ENCODE measurements at places on chromosomes 11 and 22.

DNA sequence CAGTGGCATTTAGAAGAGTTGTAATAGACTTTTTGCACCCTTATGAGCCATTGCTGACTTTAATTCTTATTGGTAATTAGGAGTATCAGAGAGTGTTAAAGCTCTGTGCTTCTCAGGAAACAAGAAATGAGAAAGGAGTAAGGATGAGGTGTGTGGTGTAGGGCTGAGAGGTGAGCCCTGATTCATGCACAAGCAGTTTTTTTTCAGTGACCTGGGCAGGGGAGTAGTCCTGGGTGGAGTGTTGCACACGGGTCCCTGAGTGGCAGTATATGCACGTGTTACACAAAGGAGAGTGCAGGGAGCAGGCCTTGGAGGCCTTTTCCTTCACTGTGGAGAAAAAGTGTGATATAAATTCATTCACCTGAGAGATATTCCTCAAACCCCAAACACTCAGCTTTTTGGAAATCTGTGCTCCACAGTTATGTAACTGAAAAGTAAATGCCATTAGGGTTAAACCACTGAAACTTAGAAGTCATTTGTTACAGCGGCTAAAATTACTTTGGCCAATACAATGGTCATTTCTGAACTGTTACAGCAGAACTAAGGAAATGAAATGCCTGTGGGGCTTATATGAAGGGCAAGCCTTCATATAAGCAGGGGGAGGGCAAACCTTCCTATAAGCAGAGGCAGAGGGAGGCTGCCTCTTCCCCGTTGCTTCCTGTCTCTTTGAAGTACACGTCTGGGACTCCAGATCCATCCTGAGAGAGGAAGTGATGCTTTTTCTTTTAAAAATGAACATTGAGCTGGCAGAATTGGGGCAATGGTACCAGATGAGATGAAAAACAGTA is 62.6 kb upstream of the OLFML1 start:
- H3K27ac ChIP-seq, result no peak overlapping the region
- H3K4me1 ChIP-seq, result peaks cover 22% of the 10 kb centered on the region
- DNase-seq, result peak; percentile 38
- H3K27me3 ChIP-seq, result no peaks in the 10 kb centered on the region

DNA sequence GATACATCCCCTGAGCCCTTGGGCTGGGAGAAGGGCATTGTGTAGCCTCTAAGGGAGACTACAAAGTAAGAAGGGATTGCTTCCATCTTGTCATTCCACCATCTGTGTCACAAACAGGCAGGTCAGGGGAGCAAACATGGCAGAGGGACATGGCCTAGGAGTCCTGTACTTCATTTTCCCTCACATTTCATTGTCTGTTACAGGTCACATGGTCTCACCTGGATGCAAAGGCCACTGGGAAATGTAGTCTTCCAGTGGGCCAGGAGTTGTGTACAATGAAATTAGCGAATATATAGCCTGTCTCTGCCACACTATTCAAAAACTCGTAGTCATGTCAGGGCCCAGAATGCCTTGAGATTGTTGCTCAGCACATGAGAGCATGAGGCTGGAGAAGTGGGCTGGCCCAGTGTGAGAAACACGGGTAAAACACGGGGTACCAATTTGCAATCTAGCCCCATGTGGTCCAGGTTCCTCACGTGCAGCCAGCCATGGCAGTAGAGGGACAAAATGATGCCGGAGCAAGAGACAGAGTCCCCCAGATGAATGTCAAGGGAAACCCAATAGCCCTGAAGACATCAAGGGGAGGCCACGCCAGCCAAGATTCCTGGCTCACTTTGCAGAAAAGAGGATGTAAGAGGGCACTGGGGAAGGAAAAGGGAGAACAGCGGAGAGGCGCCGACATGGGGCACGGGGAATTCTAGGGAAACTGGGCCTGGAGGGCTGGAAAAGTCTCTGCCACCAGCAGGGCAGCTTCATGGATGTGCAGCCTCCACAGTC is 47.7 kb upstream of the EMID1 start:
- DNase-seq, result peak; percentile 24
- H3K4me3 ChIP-seq, result no peak overlapping the region
- H3K27ac ChIP-seq, result no peak overlapping the region
- H3K27me3 ChIP-seq, result no peaks in the 10 kb centered on the region

DNA sequence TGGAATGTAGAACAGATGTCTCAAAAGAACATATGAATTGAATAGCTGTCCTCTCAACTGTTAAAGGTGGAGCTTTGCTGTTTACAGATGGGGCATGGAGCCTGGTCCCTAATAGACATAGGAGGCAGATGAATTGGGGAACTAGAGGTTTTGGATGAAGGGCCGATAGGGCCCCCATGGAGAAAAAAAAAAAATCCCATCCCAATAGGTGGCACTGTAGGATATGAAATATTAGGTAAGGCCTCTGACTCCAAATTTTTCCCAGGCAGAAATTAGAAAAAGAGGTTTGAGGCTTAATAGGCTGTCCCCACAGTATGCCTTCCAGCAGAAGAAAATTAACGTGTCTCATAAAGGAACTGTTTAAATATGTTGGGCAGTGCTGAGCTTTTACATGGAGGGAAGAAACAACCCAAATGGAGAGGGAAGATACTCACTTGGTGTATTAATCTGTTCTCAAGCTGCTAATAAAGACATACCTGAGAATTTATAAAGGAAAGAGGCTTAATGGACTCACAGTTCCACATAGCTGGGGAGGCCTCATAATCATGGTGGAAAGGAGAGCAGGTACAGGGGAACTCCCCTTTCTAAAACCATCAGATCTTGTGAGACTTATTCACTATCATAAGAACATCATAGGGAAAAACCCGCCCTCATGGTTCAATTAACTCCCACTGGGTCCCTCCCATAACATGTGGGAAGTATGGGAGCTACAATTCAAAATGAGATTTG is 30.1 kb upstream of the TMEM45B start:
- no peaks in the 10 kb centered on the region for H3K36me3 ChIP-seq
- H3K27ac ChIP-seq, result peak overlapping the region; percentile 45
- no peak overlapping the region for H3K4me3 ChIP-seq
- DNase-seq, result peak; percentile 86

GRCh38 chr22:23210428-23211170 is 30.3 kb downstream of the BCR start:
- no peaks in the 10 kb centered on the region for H3K36me3 ChIP-seq
- peaks cover 8% of the 10 kb centered on the region for H3K4me1 ChIP-seq
- no peak overlapping the region for H3K27ac ChIP-seq
- H3K4me3 ChIP-seq, result no peak overlapping the region

GRCh38 chr11:119896387-119897045 is 167.5 kb upstream of the NECTIN1 start:
- H3K4me1 ChIP-seq, result no peaks in the 10 kb centered on the region
- H3K36me3 ChIP-seq, result no peaks in the 10 kb centered on the region
- H3K27ac ChIP-seq, result no peak overlapping the region

GRCh38 chr11:68855205-68855981 is 13.7 kb upstream of the CPT1A start:
- DNase-seq, result no peak
- no peaks in the 10 kb centered on the region for H3K36me3 ChIP-seq
- H3K27me3 ChIP-seq, result no peaks in the 10 kb centered on the region
- no peak overlapping the region for H3K27ac ChIP-seq

- H3K27ac ChIP-seq, result peak overlapping the region; percentile 49
- no peaks in the 10 kb centered on the region for H3K36me3 ChIP-seq
- DNase-seq, result peak; percentile 54
- H3K4me3 ChIP-seq, result peak overlapping the region; percentile 83
These were observed 121.3 kb downstream of the APOL5 start for GRCh38 chr22:35838855-35839576.

GRCh38 chr22:39949964-39950737 is 10.0 kb upstream of the TMA7B start:
- DNase-seq, result no peak
- H3K4me3 ChIP-seq, result no peak overlapping the region
- no peaks in the 10 kb centered on the region for H3K36me3 ChIP-seq

GRCh38 chr11:77141034-77141433 is 13.0 kb downstream of the MYO7A start:
- DNase-seq, result peak; percentile 74
- no peak overlapping the region for H3K4me3 ChIP-seq
- no peaks in the 10 kb centered on the region for H3K27me3 ChIP-seq
- H3K4me1 ChIP-seq, result peaks cover 11% of the 10 kb centered on the region

DNA sequence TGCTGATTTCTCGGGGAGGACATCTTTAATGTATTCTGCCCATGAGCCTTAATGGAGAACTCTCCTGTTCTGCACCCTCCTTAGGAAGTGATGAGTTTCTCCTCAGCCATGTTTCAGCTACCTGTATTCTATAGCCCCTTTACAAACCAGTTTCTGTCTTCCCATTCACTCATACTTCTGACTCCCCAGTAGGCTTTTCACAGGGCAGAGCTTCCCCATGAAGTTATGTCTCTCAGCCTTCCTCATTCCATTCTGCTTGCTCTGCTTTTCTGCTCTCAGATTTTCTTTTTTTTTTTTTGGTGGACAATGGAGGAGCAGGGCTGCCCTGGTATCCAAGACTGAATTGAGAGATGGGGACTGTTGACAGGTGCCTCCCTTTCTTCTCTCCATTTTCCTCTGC is 4.3 kb upstream of the OR52R1 start:
- no peak overlapping the region for H3K27ac ChIP-seq
- H3K4me3 ChIP-seq, result no peak overlapping the region
- H3K36me3 ChIP-seq, result no peaks in the 10 kb centered on the region
- DNase-seq, result no peak

DNA sequence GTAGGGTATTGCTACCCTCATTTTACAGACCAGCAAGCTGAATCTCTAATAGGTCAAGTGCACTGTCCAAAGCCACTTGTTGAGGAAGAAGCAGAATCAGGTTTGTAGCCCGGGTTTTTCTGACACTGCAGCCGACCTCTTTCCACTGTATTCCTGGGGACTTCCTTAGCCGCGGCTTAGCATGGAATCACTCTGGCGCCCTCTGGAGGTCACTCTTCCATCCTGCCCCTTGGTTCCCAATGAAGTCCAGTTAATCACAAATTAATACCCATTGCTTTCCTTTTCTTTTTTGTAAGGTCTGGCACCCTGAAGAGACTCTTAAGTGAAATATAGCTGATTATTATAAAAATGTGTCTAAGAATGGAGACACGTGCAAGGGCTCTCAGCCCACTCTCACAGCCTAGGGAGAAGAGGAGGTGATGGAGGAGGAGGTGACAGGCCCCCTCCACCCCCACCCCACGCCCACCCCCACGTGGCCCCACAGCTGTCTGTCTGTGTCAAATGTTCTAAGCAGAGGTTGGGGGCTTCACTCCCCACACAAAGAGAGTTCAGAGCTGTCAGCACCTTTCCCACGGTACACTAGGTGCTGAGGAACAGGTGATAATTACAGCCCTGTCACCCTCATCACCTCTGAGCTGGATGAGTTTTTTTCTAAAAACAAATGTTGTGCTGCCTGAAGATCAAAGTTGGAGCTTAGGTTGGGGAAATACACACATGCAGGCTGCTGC is 57.7 kb upstream of the DRD2 start:
- 0 out of 2 replicates have a peak, but pooled peaks cover 4% of the 10 kb centered on the region for H3K27me3 ChIP-seq
- no peak overlapping the region for H3K4me3 ChIP-seq
- no peaks in the 10 kb centered on the region for H3K36me3 ChIP-seq
- H3K27ac ChIP-seq, result no peak overlapping the region
- no peaks in the 10 kb centered on the region for H3K4me1 ChIP-seq

- no peaks in the 10 kb centered on the region for H3K4me1 ChIP-seq
- peak overlapping the region; percentile 70 for H3K4me3 ChIP-seq
- no peak for DNase-seq
- no peak overlapping the region for H3K27ac ChIP-seq
These were observed 977 bp upstream of the PGGHG start for GRCh38 chr11:287821-288477.

DNA sequence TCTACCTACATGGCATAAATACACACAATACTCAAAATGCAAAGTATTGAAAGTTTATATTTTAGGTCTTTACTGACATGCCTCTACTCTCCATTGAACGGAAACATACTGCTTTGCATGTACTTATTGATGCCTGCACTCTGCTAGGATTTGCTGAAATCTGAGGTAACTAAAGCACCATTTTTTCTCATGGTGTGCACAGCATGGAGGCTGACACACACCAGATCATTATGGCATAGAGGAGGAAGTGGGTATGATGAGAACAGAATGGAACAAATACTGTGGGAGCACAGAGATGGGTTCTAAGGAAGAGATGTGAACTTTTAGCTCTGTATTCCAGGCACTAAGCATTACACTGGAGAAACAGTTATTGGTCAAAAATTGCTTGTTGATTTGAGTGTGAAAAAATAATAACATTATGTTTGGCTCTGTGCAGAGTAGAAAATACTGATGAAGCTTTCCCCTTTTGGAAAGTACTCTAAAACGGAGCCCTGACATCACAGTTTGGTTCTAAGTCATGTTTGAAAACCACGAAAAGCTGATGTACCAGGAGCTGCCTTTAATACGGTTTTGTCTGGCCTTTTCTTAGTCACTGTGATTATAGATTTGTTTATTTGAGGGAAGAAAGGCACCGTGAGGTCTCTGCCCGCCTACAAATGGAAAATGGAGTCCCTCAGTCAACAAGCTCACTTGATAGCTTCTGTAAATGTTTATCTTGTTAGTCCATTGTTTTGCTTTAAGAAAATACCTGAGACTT is 5.6 kb downstream of the OR52R1 start:
- no peaks in the 10 kb centered on the region for H3K27me3 ChIP-seq
- H3K4me1 ChIP-seq, result no peaks in the 10 kb centered on the region
- no peak for DNase-seq
- no peak overlapping the region for H3K4me3 ChIP-seq
- H3K27ac ChIP-seq, result no peak overlapping the region
- H3K36me3 ChIP-seq, result no peaks in the 10 kb centered on the region

DNA sequence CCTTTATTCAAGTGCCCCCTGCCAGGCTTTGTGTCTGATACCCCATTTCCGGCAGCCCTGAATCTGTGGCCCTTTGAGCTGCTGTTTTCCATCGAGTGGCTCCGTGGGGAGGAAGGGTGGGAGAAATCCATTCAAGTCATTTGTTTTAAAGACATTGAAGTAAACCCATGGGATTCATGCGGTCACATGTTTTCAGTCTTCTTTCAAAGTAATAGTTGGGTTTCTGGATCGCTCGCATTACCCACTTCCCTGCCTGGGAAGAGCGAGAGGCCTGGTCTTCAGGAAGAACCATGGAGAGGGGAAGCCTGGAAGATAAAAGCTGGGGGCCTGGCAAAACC is 14.4 kb downstream of the DAGLA start:
- no peak for DNase-seq
- no peaks in the 10 kb centered on the region for H3K36me3 ChIP-seq
- no peaks in the 10 kb centered on the region for H3K27me3 ChIP-seq
- peaks cover 54% of the 10 kb centered on the region for H3K4me1 ChIP-seq

GRCh38 chr11:57353036-57353435 is 14.9 kb downstream of the P2RX3 start:
- no peaks in the 10 kb centered on the region for H3K27me3 ChIP-seq
- no peak overlapping the region for H3K27ac ChIP-seq
- no peaks in the 10 kb centered on the region for H3K4me1 ChIP-seq
- DNase-seq, result no peak
- no peak overlapping the region for H3K4me3 ChIP-seq
- no peaks in the 10 kb centered on the region for H3K36me3 ChIP-seq

GRCh38 chr11:36411202-36411640 is 98.9 kb downstream of the TRAF6 start:
- H3K4me1 ChIP-seq, result no peaks in the 10 kb centered on the region
- no peak overlapping the region for H3K4me3 ChIP-seq
- DNase-seq, result no peak
- no peaks in the 10 kb centered on the region for H3K27me3 ChIP-seq
- no peaks in the 10 kb centered on the region for H3K36me3 ChIP-seq

GRCh38 chr11:31922450-31922849 is 111.3 kb upstream of the PAX6 start:
- no peak overlapping the region for H3K27ac ChIP-seq
- H3K4me3 ChIP-seq, result no peak overlapping the region
- H3K27me3 ChIP-seq, result peaks cover 9% of the 10 kb centered on the region
- DNase-seq, result no peak
